ENCODE measurements at places on chromosomes 2 and 18.

- DNase-seq: no peak
Measured at GRCh38 chr2:74079522-74080341, 68.0 kb downstream of the BOLA3 start.

GRCh38 chr2:55976681-55977080 is 53.1 kb upstream of the EFEMP1 start:
- no peak for DNase-seq

DNA sequence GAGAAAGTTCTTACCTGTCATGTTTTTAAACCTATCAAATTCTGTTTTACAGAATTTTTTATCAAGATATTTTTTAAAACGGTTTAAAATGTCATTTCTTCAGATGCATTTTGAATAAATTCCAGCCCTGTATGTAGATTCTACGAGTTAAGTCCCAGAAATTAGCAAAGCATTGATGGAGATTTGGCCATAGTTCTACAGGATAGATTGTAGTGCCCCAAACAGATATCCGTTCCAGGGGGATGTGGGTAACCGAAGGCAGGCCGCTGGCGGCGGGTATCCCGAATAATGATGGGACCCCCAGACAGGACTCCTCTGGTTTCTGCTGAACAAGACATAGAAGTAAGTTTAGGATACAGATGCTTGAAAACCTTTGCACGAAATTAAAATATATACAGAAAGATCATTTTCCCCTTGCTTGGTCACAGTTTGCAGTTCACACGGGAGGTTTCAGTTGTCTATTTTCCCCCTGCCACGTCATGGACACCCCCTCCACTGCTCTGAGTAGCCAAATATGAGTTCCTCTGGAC is 755 bp downstream of the NOL4 start:
- DNase-seq: no peak

- DNase-seq: no peak
Measured at GRCh38 chr2:233700028-233700635, 7.4 kb downstream of the UGT1A6 start.

GRCh38 chr2:197675246-197675645 is at the start of gene RFTN2:
Gene RFTN2, minus strand, starts transcription at chr2:197675587. Its CDS starts 129 bp downstream, at chr2:197675458.
- no peak for DNase-seq

GRCh38 chr2:216315802-216316603 is 56.3 kb downstream of the MARCHF4 start:
- DNase-seq: no peak

GRCh38 chr18:6871566-6871965 is 142.1 kb downstream of the ARHGAP28 start:
- no peak for DNase-seq

DNA sequence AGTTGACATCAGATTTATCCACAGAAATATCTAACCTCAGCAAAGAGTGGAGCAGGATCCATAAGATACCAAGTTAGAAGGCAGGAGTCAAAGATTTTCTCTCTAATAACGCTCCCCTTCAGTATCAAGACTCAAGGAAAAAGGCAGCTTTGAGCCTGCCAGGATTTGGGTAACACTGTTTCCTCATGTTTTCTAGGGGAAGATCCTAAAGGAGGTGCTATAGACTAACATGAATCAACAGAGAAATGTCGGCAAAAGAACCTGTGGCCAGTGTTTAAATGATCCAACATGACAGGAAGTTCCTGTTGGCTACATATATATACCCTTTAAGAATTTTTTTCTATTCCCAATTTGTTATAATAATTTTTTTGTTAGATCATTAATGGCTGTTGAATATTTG is 402.3 kb downstream of the TGIF1 start:
- no peak for DNase-seq

- no peak for DNase-seq
Measured at GRCh38 chr2:167491788-167492187, 603.5 kb downstream of the XIRP2 start.

GRCh38 chr2:147017951-147018645 is 826.7 kb upstream of the ACVR2A start:
- no peak for DNase-seq

DNA sequence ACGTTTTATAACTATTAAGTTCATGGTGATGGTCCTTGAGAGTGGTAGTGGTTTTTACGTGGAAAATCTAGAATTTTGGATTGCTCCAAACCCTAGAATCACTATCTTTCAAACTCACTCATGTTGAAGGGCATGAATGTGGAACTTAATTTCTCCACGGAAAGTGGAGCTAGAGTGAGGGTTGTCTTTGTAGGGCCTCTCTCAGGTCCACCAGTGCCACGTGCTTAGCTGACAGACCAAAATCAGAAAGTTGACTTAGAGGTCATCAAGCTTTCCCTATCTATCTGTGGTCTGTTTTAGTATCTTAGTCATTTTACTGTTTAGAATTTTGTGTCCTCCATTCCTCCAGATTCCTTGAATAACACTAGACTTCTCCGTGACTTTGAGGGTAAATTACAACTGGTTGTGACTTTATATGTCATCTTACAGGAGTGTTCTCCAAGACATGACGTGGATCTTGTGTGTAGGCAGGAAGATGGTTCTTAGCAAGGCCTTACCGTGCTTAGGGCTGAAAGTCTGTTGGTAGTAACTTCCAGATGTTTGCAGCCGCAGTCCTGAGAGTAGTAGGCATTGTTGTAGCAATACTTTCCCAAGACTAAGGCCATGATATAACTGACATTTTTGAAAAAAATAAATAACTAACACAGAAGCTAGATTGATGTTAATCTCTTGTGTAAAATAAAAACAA is 26.8 kb downstream of the DIS3L2 start:
- DNase-seq: no peak

DNA sequence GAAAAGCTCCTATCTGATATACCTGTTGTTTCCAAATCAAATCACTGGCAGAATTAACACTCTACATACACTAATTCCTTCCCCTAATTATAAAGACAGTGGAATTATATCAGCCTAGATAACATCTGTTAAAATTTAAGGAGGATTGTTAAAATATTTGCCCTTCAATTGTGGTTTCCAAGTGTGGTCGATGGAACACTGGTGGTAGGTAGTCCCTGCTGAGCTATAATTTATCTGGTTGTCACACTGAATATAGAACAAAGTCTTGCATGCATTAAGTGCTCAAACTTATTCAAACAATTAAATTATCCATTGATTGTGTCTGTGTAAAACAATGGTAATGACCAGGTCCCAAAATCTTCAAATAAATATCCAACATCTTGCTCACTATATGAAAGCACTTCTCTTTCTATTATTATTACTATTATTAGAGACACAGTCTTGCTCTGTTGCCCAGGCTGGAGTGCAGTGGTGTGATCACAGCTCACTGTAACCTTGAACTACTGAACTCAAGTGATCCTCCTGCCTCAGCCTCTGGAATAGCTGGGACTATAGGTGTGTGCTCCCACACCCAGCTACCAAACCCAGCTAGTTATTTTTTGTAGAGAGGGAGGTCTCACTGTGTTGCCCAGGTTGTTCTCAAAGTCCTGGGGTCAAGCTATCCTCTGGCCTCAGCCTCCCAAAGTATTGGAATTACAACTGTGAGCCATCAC is 12.0 kb downstream of the CDH2 start:
- DNase-seq: no peak

- no peak for DNase-seq
Measured at GRCh38 chr2:44200759-44201158, 32.1 kb downstream of the PPM1B start.

- DNase-seq: no peak
Measured at GRCh38 chr18:9852266-9853081, 33.3 kb upstream of the TXNDC2 start.

- DNase-seq: no peak
Measured at GRCh38 chr18:21522530-21522929, 78.0 kb downstream of the ESCO1 start.

DNA sequence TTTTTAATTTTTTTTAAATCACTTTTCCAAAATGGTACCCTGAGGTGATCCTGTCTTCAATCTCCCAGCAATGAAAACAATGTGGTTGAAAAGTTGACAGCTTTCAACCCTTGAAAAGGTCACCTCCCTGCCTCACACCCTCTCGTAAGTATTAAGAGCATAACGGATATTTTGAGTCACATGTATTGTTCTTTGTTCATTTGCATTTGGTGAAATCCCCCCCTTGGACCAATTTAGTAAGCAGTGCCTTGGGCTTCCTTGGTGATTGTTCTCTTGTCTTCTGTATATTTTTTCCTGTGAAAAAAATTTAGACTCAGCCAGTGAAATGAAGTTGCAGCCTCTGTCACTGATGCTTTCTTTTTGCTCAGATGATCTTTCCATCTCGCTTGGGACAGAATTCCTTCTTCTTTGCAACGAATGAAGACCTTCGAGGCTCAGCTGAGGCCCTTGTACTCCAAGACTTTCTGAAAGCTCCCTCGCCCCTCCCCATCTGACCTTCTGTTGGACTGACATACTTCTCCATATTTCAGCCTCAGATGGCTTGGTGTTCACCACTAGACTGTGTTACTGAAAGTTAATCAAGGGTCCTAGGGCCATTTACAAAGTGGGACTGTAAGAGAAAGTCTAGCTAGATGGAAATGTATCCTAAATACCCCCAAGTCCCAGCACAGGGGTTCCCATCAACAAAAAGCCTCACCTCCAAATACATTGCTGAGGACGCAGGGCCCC is 158.4 kb downstream of the BCL2 start:
- DNase-seq: no peak

GRCh38 chr2:176325732-176326131 is 56.5 kb downstream of the MTX2 start:
- no peak for DNase-seq

DNA sequence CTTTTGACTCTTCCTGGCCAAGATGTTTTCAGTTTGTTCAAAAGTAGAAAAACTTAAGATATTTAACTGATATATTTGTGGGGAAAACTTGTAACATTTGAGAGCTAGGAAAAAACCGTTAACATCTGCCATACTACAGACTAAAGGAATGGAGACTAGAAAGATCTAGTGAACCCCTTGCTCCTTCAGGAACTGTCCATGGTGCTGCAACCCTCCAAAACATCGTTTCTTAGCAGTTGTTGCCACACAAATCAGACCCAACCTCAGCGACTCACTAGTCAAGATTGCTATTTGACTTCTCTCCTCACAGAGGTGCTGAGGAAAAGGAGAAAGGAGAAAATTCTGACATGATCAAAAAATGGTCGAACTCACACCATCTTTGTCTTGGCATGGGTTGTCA is 393.8 kb upstream of the LYPD1 start:
- no peak for DNase-seq

All from stimulated activated CD4-positive, alpha-beta T cell treated with anti-CD3 and anti-CD28 coated beads, TNF-alpha, amount 100 ng/mL, for 24 hours (primary cell).